ENCODE measurements at places on chromosomes 1 and 21.

GRCh38 chr1:214199585-214199984 is 81.4 kb upstream of the SMYD2 start:
- no peak for DNase-seq

GRCh38 chr21:40282912-40283886 is 416.0 kb downstream of the PCP4 start:
- no peak for DNase-seq

- DNase-seq, result no peak
Observed at GRCh38 chr1:234841710-234842231, 231.8 kb upstream of the IRF2BP2 start.

DNA sequence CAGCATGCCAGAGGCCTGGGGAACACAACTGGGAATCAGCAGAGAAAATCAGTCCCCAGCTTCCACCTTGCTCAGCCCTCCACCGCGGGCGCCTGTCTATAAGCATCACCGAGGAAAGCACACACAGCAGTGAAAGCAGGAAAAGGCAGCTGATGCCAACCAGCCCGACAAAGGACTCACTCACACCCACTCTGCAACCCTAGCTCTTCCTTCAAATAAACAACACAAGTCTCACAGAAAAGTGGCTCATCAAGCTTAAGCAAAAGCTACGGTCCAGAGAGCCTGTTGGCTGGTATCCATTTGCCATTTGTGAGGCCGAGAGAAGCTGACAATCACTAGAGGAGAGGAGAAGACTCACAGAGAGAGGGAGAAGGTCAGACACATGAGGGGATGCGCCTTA is 27.1 kb downstream of the MRAP start:
- DNase-seq, result no peak

GRCh38 chr1:185425163-185425562 is 108.1 kb upstream of the IVNS1ABP start:
- DNase-seq, result no peak

GRCh38 chr1:61104220-61104671 is 21.9 kb downstream of the NFIA start:
- DNase-seq, result no peak

- no peak for DNase-seq
Observed at GRCh38 chr1:119011706-119012105, 23.6 kb upstream of the TBX15 start.

DNA sequence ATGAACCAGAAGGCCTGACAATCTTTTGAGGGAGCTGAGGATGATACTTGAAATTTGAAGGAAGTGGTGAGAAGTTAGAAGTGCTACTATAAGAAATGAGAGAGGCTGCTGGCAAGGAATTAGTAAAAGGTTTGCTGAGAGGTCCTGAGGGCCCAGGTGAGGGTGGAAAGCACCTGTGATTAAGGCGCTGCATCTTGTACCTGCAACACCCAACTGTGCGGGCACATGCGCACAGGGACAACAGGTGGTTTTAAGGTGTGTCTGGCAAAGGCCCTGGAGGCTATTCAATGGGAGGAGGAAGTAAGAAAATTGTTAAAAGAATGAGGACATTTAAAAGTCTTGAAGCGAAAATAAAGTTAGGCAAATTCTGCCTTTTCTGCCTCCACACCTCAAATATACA is 349.3 kb downstream of the RGS7 start:
- no peak for DNase-seq

DNA sequence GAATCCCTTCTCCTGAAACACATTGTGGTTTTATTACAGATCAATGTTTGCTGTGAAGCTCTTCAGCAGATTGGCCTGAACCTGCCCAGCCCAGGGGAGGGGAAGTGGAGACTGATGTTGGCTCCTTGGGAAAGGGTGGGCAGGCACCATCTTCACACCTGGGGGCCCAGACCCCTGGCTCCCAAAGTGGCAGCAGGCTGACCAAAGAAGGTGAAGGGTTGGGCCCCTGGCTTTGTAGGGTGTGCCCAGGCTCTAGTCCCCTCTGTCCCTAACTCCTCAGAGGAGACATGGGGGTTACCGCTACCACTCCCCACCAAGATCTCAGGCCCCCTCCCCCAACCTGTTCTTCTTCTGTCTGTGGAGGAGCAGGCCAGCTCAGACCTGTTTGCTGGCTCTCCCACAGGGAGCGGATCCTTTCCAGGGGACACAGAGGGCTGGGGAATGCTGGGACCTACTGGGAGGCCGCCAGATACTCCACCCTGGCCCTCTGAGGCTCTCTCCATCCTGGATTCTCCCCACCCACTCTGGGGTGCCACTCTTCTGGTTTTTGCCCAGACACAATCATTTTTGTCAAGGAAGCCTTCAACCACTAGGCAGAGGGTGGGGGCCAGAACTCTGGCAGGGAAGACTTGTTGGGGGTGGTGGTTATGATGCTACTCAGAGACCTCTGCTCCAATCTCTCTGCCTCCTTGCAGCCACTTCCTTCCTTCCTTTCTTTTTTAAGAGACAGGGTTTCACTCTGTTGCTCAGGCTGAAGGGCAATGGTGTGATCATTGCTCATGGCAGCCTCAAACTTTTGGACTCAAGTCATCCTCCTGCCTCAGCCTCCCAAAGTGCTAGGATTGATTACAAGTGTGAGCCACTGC is 5.0 kb upstream of the EFNA3 start:
- DNase-seq, result no peak

Data from iPS DF 19.7 (cell line).